ENCODE measurements at places on chromosomes 4 and X.

DNA sequence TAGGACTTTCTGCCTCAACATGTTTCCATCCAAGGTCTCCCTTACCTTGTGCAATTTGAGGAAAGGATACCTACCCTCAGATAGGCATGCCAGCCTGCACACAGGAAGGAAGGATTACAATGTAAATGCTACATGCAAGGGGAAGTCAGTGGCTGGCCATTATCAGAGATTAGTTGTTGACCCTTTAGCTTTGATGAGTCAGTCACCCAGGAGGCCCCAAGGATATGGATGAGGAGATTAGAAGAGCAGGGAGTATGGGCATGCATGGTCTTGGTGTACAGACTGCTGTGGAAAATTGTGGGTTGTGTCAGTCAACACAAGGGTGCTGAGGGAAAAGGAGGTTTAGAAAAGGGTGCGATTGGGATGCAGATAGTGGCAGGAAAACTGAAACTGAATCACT, 92.0 kb downstream of the GUCY2F start:
- DNase-seq, result no peak

- DNase-seq, result peak; percentile 1
Observed at GRCh38 chrX:108322234-108322633, 116.0 kb downstream of the COL4A6 start.

DNA sequence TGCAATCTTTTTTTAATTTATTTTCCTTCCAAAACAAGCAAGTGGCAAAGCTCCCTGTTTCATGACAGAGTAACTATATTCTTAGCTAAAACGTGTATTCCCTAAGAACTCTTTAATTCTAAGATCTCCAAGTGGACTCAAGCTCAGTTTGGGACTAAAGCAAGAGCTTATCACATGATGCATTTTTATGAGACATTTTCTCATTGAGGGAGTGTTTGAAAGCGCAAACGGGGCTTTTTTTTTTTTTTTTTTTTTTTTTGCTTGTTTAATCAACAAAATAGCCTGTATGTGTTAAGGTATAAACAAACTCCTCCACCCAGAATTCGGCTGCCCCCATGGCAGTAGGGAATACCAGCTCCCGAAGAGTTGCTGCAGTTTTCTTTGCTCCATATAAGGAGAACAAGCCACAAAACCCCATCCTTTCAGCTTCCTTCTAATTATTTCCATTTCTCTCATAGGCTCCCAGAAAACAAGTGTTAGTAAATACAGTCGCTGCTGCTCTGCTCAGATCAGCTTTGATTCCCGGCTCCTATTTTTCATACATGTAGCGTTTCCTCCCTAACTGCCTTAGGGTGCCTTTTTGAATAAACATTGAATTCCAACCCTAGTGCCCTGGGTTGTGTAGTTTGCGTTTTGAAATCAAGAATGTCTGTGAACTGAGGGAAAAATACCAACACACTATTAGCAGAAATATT, 669 bp upstream of the PPARGC1A start:
- DNase-seq, result no peak

DNA sequence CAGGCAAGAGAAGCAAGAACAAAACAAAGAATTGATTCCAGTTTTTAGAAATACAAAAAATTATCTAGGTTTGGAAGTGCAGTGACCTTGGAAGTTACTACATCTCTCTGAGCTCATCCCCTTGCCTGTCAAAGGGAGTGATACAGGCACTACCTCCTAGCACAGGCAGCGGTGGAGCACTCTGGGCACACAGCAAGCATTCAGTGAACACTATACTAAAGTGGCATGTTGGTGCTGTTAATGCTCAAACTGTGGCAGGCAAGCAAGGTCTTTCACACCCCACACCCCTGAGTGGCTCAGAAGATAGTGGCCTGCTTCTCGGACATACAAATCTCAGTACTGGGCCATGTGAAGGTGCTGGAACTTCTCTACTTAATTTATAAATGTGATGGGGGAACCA, 51.2 kb downstream of the DRD5 start:
- no peak for DNase-seq

- DNase-seq, result no peak
Observed at GRCh38 chrX:118727686-118728339, 407 bp downstream of the IL13RA1 start.

DNA sequence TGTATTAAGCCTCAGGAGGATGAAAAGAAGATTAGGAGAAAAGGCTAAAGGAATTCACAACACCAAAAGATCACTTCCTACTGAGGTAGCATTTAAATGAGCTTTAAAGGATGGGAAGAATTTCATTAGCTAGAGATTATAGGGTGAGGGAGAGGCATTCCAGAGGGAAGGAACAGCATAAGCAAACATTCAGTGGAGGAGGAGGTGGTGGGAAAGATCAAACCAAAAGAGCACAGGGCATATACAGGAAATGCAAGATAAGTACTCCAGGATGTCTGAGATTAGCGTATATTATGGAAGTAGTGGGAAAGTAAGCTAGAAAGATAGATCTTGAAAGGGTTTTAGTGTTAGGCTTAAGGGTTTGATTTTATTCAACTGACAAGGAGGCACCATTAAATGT, 84.8 kb downstream of the COL4A6 start:
- DNase-seq, result no peak

DNA sequence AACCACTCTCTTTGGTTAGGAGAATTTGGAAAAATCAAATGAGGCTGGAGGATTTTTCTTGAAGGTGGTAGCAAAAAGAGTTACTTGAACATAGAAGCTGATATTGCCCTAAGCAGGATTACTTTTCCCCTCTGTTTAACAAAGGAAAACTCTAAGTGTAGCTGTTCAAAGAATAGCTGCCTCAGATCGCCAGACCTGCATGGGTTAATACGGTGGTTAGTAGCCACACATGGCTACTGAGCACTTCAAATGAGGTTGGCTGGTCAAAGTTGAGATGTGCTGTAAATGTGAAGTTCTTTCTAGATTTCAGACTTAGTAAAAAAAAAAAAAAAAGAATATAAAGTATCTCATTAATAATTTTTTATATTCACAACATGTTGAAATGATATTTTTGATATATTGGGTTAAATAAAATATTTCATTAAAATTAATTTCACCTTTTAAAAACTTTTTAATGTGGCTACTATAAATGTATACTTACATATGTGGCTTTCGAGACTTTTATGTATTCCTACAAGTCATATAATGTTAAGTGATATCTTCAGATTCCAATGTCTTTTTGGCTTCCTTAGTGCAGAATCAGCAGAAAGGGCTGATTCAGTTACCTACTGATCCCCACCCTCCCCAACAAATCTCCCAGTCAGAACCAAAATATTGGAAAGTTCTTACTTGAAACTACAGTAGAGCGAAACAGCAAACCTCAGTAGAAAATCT, 3.3 kb upstream of the RPS6KA3 start:
- DNase-seq, result no peak

DNA sequence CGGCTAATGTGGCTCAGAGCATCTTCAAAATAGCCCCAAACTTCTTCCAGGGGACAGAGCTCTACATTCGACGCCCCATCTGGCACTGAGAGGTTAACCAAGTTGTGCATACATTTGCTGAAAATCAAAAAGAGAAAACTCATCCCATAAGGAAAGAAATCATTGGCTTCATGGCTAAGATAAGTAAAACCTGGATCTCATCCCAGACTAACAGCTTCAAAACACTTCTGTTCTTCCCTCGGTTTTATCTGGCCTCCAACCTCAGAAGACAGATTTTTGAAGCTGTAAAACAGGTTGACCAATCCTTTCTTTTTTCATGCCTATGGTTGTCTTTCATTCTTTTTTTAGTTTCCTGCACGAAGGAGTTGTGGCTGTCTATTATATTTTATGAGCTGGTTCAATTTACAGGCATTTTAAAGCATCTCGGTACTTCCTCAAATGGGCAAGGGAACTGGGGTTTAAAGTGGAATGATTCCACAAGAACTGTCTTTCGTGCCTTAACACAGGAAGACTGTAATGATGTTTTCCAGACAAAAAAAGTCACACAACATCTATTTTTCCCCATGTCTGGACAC, 107.6 kb downstream of the DLG3 start:
- peak; percentile 29 for DNase-seq

GRCh38 chrX:17527135-17527701, 152.2 kb downstream of the NHS start:
- peak; percentile 57 for DNase-seq

DNA sequence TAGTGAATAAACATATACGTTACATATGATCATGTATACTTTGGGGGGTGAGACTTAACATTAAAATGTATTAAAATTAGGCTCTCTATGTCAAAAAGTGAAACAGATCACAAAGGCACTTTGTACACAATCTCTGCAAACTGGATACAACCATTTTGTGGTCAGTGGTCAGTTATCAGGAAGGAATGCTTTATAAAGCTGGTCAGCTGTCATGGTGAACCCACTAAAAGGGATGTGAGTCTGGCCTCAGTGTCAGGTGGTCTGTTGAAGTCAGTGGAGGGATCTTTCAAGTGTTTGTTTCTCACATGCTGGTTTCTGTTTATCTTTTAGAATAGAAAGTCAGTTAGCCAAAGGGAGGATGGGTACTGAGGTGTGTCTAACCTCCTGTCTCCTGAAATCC, 875.5 kb upstream of the INTU start:
- DNase-seq, result no peak

GRCh38 chr4:92305878-92306520, 2.2 kb downstream of the GRID2 start:
- DNase-seq, result no peak

DNA sequence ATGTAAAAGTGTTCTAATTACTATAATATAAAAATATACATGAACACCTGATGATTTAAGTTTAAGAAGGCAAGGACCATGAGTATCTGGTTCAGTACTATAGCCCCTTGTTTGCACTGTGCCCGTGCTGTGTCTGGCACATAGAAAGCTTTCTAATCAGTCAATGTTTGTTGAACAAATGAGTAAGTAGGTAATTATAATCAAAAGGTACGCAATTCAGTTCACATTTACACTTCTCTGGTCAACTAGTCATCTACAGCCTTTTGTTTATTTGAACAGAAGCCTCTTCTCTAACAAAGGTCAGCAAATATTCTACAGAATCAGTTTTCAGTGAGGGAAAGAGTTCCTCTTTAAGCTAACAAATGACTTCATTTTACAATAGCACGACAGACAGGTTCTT, 523.3 kb downstream of the SMARCA1 start:
- no peak for DNase-seq

GRCh38 chr4:89307446-89308160, at the start of gene GPRIN3:
Gene GPRIN3, minus strand, starts transcription at chr4:89307800. Its CDS starts 57,690 bp downstream, at chr4:89250110.
- no peak for DNase-seq

DNA sequence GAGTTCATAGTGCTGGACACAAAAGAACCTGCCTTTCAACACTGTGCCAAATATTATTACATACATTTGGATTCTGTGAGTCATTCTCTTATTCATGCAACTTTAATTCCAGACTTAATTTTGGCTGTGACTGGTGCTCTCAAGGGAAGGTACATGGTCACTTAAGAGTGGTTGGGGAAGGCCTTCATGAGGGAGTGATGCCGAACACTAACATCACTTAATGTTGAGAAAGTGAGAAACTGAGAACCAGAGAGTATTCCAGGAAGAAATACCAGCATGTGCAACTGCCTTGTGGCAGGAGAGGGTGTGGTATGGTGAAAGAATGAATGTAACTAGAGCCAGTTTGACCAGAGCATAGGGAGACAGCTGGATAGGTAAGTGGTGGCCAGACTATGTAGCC, 41.5 kb upstream of the FHDC1 start:
- DNase-seq, result no peak

- no peak for DNase-seq
Observed at GRCh38 chr4:161762796-161763195, 401.0 kb downstream of the FSTL5 start.

DNA sequence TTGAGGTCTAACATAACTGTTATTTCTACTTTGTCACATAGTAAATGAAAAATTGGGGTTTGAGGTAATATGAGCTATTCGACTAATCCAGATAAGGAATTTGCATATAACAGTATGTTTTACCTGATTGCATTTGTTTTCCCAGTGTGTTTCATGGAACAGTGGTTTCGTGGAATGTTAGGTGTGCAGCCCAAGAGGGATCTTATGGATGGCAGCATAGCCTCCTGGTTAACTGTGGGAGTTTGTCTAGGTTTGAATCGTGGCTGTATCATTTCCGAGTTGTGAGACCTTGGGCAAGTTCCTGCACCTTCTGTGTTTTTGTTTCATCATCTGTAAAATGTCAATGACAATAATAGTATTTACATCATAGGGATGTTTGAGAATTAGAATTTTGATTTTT, 7.9 kb downstream of the BMPR1B start:
- no peak for DNase-seq

DNA sequence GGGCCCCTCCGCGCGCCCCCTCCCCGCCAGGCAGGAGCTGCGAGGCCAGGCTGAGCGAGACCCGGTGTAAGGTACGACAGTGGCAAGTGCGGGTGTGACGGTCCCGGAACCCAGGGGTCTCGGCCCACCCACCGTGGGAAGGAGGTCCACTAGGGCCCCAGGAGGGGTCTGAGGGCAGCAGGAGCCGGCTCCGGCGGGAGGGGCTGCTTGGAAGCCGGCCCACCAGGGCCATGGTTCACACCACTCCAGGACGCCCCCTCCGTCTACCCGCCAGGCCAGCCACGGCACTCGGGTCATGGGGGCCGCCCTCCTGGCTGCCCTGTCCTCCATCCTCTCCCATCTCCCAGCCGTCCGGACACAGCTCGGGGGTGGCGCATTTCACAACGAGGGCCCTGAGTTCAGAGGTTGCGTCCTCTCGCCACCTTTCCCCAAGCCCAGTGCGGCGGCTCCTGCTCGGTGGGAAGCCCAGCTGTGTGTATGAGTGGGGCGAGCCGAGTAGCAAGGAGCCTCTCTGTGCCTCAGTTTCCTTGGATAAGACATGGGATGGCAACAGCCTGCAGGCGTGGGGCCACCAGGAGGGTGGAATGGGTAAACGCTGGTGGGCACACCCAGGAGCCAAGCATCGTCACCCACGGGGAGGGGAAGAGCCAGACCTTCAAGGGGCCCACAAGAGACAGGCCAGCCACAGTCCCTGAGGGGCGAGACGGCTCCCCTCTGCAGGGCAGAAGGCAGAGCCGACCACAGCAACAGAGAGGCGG, 81.3 kb downstream of the FAM53A start:
- no peak for DNase-seq

DNA sequence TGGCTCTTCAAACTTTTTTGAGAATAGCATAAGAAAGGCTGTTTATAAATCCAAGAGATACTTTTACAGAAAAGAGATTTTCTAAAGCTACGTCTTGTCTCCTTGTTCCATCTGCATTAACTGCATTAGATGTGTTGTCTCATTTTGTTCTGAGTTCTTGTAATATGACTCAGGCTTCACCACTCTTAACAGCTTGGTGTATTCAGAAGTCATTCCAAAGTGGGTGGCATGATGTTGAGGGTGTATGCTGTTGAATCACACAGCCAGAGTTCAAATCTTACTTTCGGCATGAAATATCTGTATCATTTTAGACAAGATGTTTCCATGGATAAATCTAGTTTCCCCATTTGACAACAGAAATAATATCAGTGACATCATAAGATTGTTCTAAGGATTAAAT, 30.1 kb downstream of the SYTL5 start:
- DNase-seq, result no peak

- no peak for DNase-seq
Observed at GRCh38 chrX:434946-435345, 48.2 kb upstream of the PPP2R3B start.

DNA sequence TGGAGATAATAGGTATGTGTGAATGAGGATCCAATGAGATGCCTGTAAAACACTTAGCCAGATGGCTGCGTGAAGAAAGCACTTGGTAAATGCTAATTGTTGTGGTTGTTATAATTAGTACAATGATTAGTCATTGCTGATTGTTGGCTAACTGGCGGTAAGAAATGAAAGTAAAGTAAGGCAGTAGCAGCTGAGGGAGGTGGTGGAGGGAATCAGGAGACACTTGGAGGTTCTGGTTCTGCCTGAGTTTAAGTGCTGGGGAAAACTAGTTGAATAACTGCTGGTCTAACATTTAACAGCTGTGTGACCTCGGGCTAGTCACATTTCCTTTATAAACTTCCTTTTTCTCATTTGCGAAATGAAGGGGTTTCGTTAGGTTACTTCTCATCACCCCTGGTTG, 30.9 kb downstream of the CD38 start:
- DNase-seq, result peak; percentile 97
